NCI-H1092 treated with DMSO at 0.1 percent for 48 hours (cell line): ENCODE measurements at places on chromosomes 12 and 14.

DNA sequence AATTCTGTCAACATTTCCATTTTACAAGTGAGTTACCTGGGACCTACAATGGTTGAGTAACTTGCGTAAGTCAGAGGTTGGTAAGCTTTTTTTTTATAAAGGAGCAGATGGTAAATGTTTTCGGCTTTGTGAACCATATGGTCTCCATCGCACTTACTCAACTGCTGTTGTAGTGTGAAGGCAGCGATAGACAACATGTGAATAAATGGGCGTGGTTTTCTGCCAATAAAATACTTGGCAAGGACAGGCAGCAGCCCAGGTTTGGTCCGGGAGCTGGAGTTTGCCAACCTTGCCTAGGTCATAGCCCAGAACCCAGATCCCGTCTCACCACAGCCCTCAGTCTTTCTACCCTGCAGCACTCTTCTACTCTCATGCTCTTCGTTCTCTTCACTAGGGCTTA lies 6.3 kb downstream of the DDX55 start:
- no peak for DNase-seq

- peak; percentile 89 for DNase-seq
Measured at GRCh38 chr14:60514741-60515491, 6.0 kb downstream of the SIX6 start.

DNA sequence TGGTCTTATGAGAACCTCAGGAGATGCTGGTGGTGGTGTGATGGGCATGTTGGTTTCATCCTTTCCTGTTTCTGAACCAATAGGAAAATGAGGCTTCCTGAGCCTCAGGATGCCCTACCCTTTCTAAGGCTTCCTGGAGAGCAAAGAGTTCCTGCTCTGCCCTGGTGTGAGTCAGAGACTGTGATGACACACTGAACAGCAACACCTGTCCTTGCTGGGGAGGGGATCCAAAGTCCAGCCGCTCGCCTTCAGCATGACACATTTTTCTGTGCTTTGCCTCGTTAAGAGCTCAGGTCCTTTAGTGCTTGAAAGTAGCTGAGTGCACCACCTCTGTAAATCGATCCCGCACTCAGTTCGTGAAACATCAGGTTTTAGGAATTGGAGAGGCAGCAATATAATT lies 116.0 kb downstream of the CACNA1C start:
- no peak for DNase-seq

- DNase-seq: peak; percentile 35
Measured at GRCh38 chr12:99767809-99768208, 120.3 kb downstream of the GARIN6 start.

GRCh38 chr12:128079-128478 lies 61.5 kb downstream of the IQSEC3 start:
- no peak for DNase-seq

DNA sequence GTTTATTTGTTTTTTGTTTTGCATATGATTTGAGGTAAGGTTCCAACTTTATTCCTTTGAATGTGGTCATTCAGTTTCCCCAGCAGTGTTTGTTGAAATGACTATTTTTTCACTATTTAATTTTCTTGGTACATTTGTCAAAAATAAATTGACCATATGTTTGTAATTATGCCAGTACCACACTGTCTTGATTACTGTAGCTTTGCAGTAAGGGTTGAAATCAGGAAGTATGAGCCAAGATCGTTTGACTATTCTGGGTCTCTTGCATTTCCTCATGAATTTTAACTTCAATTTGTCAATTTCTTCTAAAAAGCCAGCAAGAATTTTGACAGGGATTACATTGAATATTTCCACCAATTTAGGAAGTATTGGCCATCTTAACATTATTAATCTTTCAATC lies 199.3 kb upstream of the PPFIA2 start:
- DNase-seq: no peak

DNA sequence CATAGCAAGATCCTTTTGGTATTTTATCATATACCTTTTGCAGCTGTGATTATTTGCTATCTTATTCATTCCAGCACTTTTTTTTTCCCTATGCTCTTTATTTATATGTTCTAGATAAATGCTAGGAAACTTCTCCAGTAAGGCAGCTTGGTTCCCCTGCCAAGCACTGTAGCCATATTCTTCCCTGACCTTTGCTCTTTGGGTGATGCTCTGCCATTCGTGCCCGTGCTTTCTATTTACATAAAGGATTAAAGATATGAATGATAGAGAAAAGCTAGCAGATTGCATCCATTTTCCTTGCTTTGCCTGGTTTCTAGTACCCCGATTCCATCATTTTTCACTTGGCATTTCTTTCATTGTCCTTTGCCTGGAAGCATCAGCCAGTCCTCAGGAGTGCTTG lies 42.2 kb downstream of the FNTB start:
- no peak for DNase-seq

DNA sequence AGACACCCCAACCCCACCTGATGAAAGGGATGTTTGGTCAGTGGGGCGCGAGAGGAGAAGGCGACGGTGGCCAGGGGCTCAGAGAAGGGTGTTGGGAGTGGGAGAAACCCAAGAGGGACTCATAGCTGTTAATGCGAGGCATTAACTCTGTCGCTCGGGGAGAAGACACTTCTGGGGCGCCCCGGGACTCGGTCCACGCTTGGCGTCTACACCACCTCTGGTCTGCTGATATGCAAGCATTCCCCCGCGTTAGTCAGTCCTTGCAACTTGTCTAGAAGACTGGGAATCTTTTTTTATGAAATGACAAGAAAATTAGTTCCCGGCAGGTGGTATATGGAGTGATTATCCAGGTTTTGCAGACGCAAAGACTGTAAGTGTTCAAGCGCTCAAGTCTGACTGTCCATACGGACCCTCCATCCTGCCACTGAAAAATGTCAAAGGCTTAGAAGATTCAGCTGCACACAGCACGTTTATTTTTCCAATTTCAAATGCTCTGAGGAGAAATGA lies 360 bp upstream of the SLC35F4 start:
- DNase-seq: no peak

DNA sequence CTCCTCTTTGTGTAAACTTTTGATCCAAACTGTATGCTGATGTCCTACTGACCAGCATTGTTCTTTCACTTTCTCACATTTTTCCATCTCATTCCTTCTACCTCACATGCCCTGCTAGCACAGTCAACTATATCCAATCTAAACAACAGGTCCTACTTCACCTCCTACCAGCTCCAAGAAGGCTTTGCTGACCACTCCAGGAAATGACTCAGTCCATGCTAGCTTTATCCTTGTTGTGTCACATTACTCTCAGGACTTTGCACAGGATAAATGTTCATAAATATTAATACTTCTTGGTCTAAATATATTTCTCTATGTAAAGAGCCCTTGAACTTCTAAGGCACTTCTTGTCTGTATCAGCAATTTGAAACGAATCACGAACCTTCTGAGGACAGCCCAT lies 64.9 kb upstream of the PCED1B start:
- no peak for DNase-seq

DNA sequence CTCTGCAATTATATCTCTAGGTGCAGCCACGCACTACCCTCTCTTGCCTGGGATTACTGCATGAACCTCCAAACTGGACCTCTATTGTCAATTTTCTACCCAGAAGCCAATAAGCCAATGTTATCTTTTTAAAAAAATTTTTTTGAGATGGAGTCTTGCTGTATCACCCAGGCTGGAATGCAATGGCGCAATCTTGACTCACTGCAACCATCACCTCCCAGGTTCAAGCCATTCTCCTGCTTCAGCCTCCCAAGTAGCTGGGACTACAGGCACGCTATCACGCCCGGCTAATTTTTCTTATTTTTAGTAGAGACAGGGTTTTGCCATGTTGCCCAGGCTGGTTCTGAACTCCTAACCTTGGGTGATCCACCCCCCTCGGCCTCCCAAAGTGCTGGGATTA lies 11.2 kb upstream of the PXN start:
- DNase-seq: no peak

DNA sequence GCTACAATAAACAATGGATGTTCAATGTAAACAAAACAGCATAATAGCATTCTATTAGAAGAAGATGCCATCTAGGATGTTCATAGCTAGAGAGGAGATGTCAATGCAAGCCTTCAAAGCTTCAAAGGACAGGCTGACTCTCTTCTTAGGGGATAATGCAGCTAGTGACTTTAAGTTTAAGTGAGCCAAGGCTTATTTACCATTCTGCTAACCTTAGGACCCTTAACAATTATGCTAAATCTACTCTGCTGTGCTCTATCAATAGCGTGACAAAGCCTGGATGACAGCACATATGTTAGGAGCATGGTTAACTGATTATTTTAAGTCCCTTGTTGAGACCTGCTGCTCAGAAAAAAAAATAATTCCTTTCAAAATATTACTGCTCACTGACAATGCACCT lies 106.0 kb upstream of the SSTR1 start:
- DNase-seq: no peak

- no peak for DNase-seq
Measured at GRCh38 chr12:79973801-79974200, 38.9 kb upstream of the PPP1R12A start.

- no peak for DNase-seq
Measured at GRCh38 chr12:23906329-23906728, 43.1 kb downstream of the SOX5 start.

DNA sequence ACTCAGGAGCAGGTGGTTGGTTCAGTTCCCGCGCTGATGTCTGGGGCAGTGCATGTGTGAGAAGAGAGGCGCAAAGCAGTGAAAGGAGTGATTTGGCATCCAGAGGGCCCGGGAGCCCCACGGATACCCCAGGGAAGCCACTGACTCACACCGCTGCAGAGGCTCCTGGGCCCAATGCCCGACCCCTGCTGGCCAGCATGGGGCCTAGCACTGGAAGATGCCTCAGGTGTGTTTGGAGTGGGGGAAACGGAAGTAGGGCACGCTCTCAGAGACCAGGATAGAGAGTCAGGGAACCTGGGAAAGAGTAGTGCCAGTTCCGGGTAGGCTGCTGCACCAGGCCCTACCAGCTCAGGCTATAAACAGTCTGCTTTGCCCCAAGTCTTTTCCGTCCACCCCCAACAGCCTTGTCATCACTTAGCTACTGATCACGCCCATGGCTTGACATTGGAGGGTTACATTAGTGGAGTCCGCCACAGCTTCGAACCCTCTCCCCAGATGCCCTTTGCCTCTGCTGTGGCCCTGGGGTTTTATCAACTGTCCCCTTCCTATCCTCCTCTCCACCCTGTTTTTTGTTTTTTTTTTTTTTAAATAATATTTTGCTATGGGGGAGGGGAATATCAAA lies 9.5 kb upstream of the CSAD start:
- DNase-seq: peak; percentile 25

GRCh38 chr14:104931771-104932675 lies 7.3 kb downstream of the PLD4 start:
- DNase-seq: no peak

GRCh38 chr12:85600841-85601240 lies 235.4 kb downstream of the RASSF9 start:
- no peak for DNase-seq

DNA sequence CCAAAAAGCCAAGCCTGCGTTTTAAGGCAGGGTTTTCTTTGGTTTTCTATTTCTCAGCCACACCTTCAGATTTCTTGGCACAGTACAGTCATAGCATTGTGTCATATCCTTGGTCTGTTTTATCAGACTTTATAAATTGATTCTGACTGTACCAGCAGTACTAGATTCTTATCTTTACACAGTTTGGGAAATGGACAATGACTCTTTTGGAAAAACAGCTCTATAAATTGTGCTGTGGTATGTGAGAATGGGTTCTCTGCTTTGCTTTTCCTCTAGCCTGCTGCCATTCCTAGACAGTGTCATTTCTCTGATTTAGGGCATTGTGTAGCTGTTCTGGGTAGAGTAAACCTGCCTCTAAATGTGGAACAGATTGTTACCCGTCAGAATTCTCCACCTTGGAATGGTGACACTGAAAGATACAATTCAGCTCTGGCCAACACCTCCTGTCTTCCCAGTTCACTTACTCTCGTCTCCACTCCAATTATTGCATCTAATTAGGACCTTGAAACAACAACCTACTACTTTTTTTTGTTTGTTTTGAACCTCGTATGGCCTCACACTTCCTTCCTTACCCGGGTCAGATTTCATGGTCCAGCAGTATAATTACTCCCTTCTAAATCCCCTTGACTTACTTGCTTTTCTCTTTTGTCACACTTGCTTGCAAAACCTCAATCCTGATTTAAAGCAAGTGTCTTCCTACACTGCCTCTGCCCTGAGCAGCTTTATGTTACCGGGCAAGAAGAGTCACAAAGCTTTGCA lies 226.3 kb downstream of the ERC1 start:
- peak; percentile 24 for DNase-seq

GRCh38 chr14:22226381-22226780 lies 362.6 kb downstream of the DAD1 start:
- DNase-seq: no peak

GRCh38 chr12:50047693-50048250 lies 9.6 kb upstream of the ASIC1 start:
- DNase-seq: no peak

DNA sequence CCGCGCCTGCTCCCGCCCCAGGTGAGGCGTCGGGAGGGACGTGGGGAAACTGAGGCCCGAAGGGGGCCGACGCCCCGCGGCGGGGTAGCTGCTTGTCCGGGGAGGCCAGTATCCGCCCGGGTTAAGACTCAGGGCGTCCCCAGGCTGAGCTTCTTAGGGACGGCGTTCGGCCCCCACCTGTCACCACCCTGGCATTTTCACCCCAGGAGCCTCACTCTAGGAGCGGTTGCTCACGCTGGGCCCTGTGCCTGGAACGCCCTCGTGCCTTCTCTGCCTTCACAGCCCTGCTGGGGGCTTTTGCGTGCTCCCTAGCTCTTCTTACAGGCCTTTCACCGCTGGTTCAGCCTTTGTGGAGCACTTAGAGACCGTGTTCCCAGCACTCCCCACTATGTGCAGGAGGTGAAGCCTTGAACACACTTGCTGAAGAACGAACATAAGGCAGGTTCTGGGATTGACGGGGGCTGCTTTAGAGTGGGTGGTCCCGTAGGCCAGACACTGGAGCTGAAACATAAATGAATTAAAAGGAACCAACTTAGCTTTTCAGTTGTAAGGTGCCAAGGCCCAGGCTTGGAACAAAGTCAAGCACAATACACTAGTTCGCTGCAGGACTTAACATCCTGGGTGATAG lies 601 bp downstream of the ZNF839 start:
- DNase-seq: peak; percentile 12

DNA sequence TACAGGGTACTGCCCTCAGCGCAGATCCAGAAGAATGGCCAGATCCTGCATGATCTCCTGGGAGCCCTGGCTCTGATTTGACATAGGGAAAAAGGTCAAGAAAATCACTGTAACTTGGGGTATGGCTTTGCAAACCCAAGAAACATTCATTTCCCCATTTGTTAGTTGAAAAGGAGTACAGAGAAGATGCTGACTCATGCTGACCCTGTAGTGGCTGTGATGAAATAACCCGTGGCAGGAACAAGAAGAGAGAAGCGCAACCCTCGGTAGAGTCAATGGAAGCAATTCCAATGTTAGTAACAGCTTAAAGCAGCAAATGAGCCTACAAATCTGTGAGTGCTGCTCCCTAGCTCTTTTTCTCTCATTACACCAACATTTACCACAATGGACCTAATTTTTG lies 281.6 kb upstream of the NPAS3 start:
- DNase-seq: no peak
